H7 (cell line): ENCODE measurements at places on chromosomes 5 and 9. TPM values are rescaled to one million over a fixed set of nuclear protein-coding genes. Genes with fewer than 3 reads are reported as not detected.
A peak's percentile ranks its signal among the peaks of the same experiment; 100 is the strongest.

The CYSRT1 gene
- 0.83 and 2.9 TPM in 2 replicates for total RNA-seq

The SLC6A19 gene
- 0.04 and 0.07 TPM in 2 replicates for total RNA-seq

The BTNL8 gene
- total RNA-seq, result 0.21 and 0.22 TPM in 2 replicates

The BTNL3 gene
- not detected in 2 replicates for total RNA-seq

The SPINK6 gene
- not detected in 2 replicates for total RNA-seq

The PDE6A gene
- total RNA-seq, result not detected in 2 replicates

The CNTNAP3 gene
- 9.9 and 15.0 TPM in 2 replicates for total RNA-seq

The DOCK8 gene
- 0.41 and 0.80 TPM in 2 replicates for total RNA-seq

DNA sequence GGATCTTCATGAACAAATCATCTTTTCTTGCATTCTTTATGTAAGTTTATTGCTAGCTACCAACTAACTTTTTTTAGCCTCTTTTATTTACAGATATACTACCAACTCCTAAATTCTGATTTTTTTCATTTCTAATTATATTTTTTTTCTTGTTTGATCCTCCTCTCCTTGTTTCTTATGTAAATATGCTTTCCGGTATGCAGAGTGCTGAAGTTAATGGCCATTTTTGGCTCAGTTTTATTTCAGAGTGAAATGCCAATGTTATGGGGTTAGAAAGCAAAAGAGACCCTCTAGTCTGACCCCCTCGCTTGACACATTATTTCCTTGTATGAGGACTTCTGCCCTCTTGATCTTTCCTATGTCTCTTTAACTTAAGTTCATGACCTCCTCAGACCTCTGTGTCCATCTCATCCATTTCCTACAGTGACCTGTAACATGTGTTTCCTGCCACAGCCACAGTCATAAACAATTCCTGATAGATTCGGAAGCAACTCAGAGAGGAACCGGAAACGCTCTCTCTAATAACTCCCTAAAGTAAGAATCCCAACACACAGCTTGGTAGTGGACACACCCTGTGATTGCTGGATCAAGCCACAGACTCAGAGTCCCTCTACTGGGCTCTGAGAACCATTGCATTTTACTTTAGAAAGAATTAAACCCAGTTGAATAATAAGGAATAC lies 42.9 kb upstream of the AFAP1L1 start:
- DNase-seq, result peak; percentile 62

DNA sequence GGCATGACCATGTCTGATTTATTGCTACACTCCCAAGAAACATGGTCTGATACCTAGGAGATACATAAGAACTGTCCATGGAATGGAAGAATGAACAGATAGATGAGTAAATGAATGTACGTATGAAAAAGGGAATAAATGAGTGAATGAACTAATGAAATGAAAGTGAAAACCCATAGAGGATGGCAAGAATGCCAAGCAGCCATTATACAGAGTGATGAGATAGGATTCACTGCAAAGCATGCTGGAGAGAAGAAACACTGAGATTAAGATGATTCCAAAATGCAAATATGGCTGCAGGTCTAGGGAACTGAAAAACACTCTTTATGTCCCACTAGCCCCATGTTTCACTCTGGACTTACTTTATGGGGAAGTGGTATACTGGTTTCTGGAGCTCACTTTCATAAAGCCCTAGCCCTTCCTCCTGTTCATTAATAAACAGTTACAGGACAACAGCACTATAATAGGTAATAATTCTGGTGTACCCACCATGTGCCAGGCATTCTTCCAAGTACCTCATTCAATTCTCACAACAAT lies 170.3 kb upstream of the RAD23B start:
- no peak for DNase-seq

DNA sequence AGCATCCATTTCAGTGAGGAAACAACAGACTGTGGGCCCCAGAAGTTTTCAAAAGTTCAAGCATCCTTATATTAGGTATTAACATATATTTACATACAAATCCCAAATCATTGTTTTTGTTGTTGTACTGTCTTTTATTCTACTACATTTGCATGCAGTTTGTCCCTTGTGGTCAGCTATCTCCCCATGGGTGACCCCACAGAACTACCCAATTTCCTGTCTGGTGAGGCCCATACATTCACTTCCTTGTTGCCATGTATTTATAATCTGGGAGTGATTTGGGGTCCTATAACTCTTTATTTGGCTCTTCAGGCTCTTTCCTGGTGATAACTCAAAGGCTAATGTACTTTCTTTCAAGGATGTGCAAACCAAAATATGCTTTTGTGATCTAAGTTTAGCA lies 3.3 kb upstream of the CD180 start:
- DNase-seq, result no peak

DNA sequence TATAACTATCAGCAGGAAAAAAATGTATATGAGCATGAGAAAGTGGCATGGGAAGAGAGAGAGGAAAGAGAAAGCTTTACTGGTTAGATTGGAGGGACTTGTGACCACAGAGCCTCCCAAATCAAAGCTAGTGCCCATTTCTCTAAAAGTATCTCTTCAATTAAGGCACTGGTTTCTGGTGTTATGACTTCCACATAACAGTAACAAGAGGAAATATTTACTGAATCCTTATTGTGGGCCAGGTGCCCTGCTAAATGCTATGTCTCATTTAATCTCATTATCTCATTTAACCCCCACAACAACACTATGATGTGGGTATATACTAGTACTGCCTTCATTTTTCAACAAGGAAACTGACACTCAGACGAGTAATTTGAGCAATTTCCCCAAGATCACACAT lies 221.5 kb downstream of the EBF1 start:
- no peak for DNase-seq

DNA sequence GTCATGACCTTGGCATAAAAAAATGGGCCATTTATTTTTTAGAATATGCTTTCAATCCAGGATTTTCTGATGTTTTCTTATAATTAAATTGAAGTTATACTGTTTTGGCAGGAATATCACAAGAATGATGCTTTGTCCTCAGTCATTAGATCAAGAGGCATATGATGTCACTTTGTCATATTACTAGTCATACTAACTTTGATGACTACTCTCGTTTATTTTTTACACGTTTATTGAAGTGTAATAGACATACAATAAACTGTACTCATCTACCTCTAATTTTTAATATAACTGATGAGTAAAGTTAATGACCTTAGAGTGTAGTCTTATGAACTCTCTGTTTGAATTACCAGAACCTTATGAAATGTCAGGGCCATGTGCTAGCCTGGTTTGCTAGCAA lies 56.4 kb downstream of the PBX3 start:
- no peak for DNase-seq

- DNase-seq, result no peak
Measured at GRCh38 chr5:39178861-39179260, 40.5 kb downstream of the FYB1 start.

- DNase-seq, result no peak
Measured at GRCh38 chr5:154112255-154112654, 73.5 kb downstream of the MFAP3 start.

- DNase-seq, result no peak
Measured at GRCh38 chr5:96844481-96844990, 31.8 kb upstream of the ERAP2 start.

DNA sequence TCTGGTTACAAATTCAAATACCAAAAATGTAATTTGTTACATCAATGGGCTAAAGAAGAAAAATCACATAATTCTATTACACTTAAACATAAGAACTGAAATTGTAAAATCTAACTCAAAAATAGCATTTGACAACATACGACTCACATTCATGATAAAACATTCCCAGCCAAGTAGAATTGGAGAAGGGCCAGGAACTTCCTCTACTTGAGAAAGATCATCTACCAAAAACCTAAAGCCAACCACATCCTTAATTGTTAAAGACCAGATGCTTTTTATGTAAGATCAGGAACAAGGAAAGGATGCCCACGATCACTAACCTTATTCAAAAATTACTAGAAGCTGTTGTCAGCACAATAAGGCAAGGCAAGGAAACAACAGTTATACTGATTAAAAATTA lies 1819.8 kb upstream of the C9orf72 start:
- DNase-seq, result no peak

- DNase-seq, result no peak
Measured at GRCh38 chr5:81854915-81855314, 104.0 kb upstream of the SSBP2 start.

- DNase-seq, result no peak
Measured at GRCh38 chr5:148810823-148811222, 15.6 kb upstream of the ADRB2 start.

- DNase-seq, result no peak
Measured at GRCh38 chr5:143072734-143073133, 302.6 kb downstream of the ARHGAP26 start.

DNA sequence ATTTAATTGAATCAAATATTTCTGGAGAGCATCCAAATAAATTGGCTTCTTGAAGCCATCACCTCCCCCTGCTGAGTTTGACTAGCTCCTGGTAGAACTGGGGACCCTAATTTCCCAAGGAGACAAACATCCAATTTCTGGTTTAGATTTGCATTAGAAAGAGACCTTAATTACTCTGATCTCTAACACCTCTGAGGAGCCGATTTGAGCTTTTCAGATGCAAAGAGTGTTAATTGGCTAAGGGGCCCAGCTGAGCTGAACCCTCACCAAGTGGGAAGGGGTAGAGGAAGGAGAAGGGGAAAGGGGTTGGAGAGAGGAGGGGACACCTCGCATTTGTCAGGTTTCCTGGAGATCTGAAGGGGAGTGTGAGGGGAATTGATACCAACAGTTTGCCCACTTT lies 145.4 kb upstream of the SHB start:
- DNase-seq, result peak; percentile 80

DNA sequence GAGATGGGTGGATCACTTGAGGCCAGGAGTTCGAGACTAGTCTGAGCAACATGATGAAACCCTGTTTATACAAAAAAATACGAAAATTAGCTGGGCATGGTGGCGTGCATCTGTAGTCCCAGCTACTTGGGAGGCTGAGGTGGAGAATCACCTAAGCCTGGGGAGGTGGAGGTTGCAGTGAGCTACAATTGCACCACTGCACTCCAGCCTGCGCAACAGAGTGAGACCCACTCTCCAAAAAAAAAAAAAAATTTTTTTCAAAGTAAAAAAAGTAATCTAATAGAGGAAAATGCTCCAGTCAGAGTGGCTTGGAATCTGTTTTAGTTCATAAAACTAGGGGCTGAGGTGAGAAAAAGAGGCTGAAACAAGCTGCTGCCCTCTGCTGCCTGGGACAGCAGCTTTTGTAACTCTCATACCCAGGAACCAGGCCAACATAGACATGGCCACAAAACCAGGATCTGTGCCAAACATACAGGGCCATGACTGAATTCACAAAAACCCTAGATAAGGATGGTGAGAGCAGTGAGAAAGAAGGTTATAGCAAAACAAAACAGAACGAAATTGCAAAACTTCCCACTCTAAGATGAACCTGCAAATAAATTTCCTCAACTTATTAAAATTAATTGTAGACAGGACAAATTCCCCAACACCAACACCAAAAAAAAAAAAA lies 13.1 kb upstream of the DCAF12 start:
- DNase-seq, result peak; percentile 43

DNA sequence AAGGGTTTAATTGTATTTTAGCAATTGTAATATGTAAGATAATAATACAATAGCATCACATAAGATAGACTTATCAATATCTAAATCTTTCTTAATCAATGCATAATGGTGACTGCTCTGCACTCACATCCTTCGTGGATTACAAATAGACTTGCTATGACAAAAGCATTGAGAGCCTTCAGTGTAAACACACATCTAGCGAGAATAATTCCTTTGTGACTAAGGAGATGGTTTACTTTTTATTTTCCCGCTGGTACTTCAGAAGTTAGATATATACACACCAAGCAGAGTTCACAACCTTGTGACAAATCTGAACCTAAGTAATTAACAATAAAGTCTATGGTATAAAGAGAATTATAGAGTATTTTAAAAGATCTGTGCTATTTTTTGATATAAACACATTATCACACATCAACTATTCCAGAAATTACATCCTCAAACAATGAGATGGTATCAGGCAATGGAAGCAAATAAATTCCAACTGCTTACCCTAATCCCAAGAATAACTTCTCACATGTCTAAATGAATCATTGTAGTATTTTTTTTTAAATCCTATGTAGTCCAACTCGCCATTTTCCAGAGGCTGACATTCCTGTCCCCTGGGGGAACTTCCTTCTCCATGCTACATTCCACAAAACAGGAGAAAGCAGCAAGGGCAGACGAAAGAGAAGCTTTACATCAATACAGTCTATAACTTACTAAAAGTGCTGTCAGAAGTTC lies 51.2 kb downstream of the MAPKAP1 start:
- no peak for DNase-seq
